Activated CD4-positive, alpha-beta T cell treated with anti-CD3 and anti-CD28 coated beads, Interleukin-2, amount 10 ng/mL, durations not matched to agents 24 days and 14 days (primary cell): ENCODE measurements at places on chromosomes 5 and 9. TPM values are rescaled to one million over a fixed set of nuclear protein-coding genes. Genes with fewer than 3 reads are reported as not detected.

Gene SOHLH1
- total RNA-seq = not detected in 2 replicates

DNA sequence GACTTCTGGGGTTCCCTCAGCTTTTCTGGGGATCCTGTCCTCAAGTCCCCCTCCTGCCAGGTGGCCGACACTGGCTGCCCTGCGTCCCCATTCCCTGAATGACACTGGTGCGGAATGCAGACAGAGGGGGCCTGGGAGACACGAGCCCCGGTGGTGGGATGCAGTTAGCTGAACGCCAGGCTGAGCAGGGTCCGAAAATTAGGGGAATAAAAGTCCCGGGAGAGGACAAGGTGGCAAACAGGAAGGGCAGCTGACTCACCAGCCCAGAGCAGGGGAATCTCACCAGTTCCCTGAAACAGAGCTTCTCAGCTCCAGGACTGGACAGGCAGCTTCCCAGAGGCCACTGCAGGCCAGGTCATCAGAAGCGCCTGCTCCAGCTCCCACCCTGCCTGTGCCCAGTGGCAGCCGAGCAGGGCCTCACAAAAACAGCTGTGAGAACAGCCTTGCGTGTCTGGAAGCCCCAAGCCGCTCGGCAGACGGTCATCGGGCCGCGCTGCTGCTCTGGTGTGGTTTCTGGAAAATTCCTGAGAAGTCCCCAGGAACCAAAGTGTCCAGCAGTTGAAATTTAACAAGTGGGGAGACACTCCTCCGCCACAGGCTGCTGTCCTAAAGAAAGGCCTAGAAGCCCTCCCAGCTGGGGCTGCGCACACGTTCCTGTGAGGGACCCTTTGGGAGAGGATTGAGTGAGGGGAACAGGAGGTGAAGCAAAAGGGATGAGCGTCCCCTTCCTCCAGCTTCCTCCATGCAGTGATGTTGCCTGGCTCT lies 47.6 kb upstream of the EXOC3 start:
- H3K4me3 ChIP-seq = no peak overlapping the region
- peaks cover 18% of the 10 kb centered on the region for H3K36me3 ChIP-seq
- DNase-seq = no peak
- H3K27me3 ChIP-seq = no peaks in the 10 kb centered on the region

DNA sequence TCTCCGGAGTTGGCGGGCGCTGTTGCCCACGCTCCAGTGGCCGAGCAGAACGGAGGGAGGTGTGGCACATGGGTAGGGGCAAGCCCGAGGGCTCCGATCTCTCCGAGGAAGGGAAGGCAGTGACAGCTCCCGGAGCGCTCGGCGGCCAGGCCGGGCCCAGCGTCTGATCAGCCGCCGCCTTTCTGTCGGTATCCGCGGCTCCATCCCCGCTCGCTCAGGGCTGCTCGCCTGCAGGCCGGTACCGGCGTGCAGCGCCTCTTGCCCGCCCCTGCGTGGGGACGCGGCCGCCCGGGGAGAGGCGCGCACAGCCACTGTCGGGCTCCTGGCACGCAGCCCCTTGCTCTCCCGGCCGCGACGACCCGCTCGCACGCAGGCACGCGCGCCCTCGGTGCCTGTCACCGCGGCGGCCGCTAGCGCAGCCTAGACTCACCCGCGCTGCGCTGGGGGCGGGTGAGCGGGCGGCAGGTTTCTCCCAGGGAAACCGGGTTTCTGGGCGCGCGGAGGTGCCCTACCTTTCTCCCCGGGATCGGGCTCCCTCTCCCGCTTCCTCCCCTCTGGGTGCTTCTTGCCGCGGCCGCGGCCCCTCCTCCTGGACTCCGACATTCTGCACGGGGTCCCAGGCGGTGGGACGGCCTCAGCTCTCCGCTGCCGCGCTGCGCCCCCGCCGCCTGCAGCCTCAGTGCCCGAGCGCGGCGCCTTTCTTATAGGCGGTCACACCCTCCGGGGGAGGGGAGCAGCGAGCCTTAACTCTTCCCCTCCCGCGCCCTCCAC lies 108.4 kb downstream of the PSD2 start:
- DNase-seq = no peak
- no peaks in the 10 kb centered on the region for H3K4me1 ChIP-seq
- no peak overlapping the region for H3K4me3 ChIP-seq
- no peak overlapping the region for H3K27ac ChIP-seq
- no peaks in the 10 kb centered on the region for H3K36me3 ChIP-seq

DNA sequence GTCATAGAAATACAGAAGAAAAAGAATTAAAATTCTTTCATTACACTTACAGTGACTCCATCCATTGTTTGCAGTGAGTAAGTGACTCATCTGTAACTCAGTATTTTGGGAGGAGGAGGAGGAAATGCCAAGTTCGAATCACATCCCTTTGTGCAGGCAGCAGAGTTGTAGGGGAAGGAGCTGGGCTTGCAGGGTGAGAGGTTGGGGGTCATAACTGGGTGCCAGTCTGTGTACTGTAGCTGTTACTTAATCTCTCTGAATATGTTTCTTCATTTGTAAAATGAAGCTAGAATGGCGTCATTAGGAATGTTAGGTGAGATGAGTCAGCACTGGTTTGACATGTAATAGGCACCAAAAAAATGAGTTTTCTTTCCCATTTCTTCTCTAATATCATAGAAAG lies 235.7 kb upstream of the ADAMTSL1 start:
- H3K4me1 ChIP-seq = peaks cover 2% of the 10 kb centered on the region
- no peaks in the 10 kb centered on the region for H3K27me3 ChIP-seq
- no peak overlapping the region for H3K27ac ChIP-seq
- H3K36me3 ChIP-seq = no peaks in the 10 kb centered on the region

- no peak for DNase-seq
- no peaks in the 10 kb centered on the region for H3K27me3 ChIP-seq
- H3K4me1 ChIP-seq = peaks cover 13% of the 10 kb centered on the region
- H3K27ac ChIP-seq = no peak overlapping the region
- H3K36me3 ChIP-seq = no peaks in the 10 kb centered on the region
- no peak overlapping the region for H3K4me3 ChIP-seq
Measured at GRCh38 chr5:111582993-111583601, 70.8 kb upstream of the STARD4 start.

DNA sequence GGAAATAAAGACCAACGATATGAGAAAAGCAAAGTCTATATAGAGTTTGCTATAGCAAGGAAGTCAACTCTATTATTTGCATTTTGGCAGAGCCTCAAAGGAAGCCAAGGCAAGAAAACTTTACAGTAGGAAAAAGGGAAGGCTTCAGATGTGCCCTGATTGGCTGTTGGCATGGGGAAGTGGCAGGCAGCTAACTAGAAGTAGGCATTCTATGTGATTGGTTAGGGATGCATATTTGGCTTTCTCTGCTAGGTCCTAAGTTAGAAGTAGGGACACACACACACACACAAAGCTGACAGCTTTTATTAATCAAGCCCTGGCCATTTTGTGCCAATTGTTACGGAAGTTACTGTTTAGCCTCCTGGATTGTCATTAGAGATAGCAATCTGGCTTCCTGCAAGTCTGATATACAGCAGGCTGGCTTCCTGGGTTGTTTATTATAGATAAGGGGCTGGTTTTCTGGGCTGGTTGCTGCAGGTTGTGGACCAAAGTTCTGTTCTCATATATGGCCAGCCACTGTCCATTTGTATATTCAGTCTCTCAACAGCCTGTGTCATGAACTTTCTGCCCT lies 308.1 kb upstream of the GRAMD2B start:
- H3K27me3 ChIP-seq = no peaks in the 10 kb centered on the region
- no peak overlapping the region for H3K4me3 ChIP-seq
- no peaks in the 10 kb centered on the region for H3K36me3 ChIP-seq
- H3K4me1 ChIP-seq = no peaks in the 10 kb centered on the region
